ENCODE measurements at places on chromosomes 5 and 9.

- DNase-seq = no peak
Measured at GRCh38 chr5:175544586-175544985, 66.2 kb downstream of the SFXN1 start.

GRCh38 chr5:10319202-10319851 is 11.6 kb upstream of the CMBL start:
- DNase-seq = no peak

GRCh38 chr9:6852243-6852963 is 94.6 kb downstream of the KDM4C start:
- no peak for DNase-seq

- DNase-seq = no peak
Measured at GRCh38 chr9:87885484-87886189, 3.0 kb downstream of the SPATA31E1 start.

DNA sequence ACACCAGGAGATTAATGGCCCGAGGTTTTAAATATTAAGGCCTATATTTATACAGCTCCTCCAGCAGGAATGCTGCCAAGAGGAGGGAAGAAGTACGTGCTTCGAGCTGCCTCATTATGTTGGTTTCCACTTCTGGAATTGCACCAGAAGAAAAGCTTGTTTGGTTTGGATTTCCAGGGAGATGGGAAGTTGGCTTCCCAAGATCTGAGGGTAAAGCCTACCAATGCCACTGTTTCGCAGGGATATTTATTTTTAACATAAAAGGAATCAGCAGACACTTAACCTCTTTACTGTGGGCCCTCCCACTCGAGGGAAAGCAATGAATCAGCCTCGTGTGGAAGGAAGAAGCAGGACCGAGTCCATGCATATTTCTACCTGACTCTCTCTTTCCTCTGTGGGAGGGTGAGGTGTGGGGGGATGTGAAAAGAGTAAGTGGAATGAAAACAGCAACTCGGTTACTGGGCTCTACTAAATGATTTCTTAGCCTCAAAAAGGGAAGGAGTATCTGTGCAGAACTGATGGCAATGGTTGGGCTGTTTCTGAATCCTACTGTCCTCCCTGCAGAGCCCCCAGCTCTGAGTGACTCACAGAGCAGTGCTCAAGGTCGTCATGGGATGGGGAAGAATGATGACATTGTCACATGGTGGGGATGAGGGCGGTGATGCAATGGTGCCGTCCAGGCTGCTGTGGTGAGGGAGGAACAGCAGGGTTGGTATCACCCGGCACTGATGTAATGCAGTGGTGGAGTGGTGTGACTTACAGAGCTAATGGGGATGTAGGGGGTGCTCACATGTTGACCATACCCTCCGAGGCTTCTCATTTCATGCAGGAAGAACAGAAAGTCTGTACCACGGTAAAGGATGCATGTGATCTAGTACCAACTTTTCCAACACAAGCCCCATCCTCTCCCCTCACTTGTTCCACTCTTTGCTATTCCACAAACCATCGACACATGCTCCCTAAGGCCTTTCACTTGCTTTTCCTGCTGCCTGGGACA is 215.0 kb upstream of the PANK3 start:
- DNase-seq = no peak

- no peak for DNase-seq
Measured at GRCh38 chr9:123941524-123942070, 11.7 kb upstream of the DENND1A start.

- no peak for DNase-seq
Measured at GRCh38 chr5:117769877-117770276, 1195.3 kb upstream of the SEMA6A start.

DNA sequence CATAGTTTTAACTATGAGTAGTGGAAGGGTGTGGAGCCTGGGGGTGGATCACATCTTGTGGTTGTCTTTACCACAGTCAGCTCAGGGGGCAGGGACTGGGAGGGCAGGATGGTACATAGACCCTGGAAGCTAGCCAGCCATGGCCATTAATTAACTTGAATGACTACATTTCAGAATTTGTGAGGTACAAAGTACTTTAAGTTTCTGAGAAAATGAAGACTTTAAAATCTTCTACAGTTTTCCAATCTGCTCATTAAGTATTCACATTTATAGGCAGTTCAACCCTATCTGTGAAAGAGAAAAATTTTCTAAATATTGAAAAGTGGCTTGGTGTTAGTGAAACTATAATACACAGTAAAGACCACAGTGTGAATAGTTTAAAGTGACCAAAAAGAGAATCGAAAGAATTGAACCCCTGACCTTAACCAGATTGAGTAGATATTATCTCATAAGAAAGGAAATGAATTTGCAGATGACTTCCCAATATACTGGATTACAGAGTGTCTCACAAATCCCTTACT is 234.2 kb upstream of the MEF2C start:
- DNase-seq = no peak

- DNase-seq = no peak
Measured at GRCh38 chr5:57503433-57503832, 20.8 kb upstream of the ACTBL2 start.

GRCh38 chr9:75712700-75713099 is 177.8 kb upstream of the PCSK5 start:
- no peak for DNase-seq

DNA sequence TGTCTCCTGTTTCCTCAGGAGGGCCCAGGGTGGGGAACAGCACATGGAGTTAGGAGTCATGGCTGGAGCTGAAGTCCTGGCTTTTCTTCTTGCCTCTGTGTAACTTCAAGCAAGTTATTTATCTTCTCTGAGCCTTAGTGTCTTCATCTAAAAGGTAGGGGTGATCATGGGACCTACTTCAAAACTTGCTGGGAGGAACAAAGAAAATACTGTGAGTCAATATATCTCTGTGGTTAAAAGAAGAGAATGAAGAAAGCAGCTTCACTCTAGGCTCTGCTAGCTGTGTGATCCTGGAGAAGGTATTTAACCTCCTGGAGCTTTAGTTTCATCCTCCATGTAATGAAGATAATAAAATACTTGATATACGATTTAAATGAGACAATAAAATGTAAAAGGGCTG is 26.5 kb downstream of the AFAP1L1 start:
- DNase-seq = no peak

DNA sequence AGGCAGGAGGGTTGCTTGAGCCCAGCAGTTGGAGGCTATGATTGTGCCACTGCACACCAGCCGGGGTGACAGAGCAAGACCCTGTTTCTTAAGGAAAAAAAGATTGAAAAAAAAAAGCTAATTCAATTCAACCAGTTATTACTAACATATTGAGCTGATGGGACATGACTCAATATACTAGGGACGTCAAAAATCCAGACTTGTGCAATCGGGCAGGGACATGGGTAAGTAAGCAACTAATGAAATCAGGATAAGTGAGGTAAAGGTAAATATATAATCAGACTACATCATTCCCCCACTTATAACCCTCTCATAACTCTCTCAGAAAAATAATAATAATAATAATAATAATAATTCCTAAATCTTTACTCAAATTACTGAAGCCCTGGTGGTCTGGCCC is 975 bp upstream of the HAVCR1 start:
- DNase-seq = no peak

Data from amniotic stem cell (primary cell).